MCF 10A (cell line): ENCODE measurements at places on chromosomes 7 and 10. TPM values are rescaled to one million over a fixed set of nuclear protein-coding genes. Genes with fewer than 3 reads are reported as not detected.
A peak's percentile ranks its signal among the peaks of the same experiment; 100 is the strongest.

DNA sequence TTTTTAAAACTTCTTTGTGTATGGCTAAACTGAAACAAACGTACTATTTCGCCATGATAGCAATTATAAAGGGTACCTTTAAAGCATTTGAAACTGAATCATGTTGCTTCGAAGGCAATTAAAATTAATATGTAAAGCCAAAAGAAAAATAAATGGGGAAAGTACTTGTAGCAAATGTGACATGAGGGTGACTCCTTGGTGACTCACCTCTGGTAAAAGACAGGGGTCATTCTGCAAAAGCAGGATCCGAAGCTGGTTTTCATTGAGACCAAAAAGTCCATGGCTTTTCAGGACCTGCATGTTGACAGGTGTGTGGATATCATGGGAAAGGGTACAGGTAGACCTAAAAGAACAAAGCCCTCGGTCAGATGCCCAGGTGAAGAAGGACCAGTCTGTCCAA, 1.5 kb downstream of the ZC3HAV1L start:
- H3K4me3 ChIP-seq, result peak overlapping the region; percentile 73
- peaks cover 21% of the 10 kb centered on the region for H3K4me1 ChIP-seq
- H3K27ac ChIP-seq, result no peak overlapping the region

DNA sequence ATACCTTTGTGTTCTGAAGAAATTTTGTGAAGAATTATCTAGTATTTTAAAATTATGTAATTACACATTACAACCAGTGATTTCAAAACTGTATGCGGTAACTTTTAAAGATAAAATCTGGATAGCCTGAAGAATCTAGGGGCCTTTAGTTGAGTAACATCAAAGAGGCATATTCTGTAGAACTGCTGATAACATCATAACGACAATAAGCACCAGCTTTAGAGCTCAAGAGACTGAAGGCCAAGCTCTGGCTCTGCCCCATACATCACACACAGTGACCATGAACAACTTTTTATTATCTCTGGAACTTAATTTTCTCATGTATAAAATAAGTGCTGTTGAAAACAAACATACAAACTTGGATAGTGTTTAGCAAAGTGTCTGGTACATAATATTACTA, 121.1 kb upstream of the RHOBTB1 start:
- no peaks in the 10 kb centered on the region for H3K4me1 ChIP-seq
- H3K27ac ChIP-seq, result no peak overlapping the region
- DNase-seq, result no peak

DNA sequence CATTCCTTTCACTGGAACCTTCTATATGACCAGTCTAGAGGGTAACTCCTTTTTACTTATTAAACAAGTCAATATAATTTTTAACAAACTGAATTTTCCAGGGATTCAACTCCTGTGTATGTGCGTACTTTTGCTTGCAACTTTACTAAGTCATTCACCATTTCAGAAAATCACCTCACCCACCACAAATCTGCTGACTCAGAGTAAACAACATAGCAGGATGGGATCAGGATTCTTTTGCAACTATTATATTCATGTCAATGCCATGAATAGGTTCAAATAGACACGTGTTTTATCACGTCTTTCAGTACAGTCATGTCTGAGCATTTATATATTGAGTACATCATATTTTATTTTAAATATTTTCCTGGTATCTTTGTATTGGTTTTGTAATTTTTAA, 14.5 kb downstream of the CTTNBP2 start:
- H3K36me3 ChIP-seq, result no peaks in the 10 kb centered on the region
- H3K27ac ChIP-seq, result no peak overlapping the region
- DNase-seq, result no peak
- H3K4me3 ChIP-seq, result no peak overlapping the region

GRCh38 chr10:5449823-5450222, 37.5 kb downstream of the NET1 start:
- DNase-seq, result peak; percentile 57
- peak overlapping the region; percentile 89 for H3K27ac ChIP-seq
- no peaks in the 10 kb centered on the region for H3K27me3 ChIP-seq

GRCh38 chr7:102196028-102196427, 90.6 kb upstream of the SH2B2 start:
- no peak for DNase-seq
- H3K36me3 ChIP-seq, result peaks cover 49% of the 10 kb centered on the region
- no peaks in the 10 kb centered on the region for H3K27me3 ChIP-seq
- H3K4me1 ChIP-seq, result no peaks in the 10 kb centered on the region
- no peak overlapping the region for H3K4me3 ChIP-seq
- no peak overlapping the region for H3K27ac ChIP-seq

GRCh38 chr10:93993782-93994437, at the start of gene PLCE1:
TSS of gene PLCE1 (plus strand) at chr10:93993931. CDS start at chr10:94031047, 37,116 bp downstream.
- DNase-seq, result no peak
- peaks cover 10% of the 10 kb centered on the region for H3K27me3 ChIP-seq
- peaks cover 26% of the 10 kb centered on the region for H3K4me1 ChIP-seq
- no peaks in the 10 kb centered on the region for H3K36me3 ChIP-seq

DNA sequence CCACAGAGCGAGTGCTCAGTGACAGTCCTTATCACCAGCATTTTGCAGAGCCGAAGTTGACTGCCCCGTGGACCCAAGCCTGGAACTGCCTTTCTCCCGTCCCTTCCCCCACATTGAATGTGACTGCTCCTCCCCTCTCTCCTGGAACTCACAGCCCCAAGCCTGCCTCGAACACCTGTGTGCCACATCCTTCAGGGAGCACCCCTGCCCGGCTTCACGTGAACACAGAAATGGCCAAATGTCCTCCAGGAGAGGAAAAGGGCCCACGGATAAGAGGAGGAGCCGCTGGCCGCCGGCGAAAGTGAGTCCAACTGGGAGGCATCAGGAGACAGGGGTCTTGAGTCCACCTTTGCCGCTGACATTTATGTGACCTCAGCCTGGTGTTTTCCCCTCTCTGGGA, 16.2 kb downstream of the STX1A start:
- no peak overlapping the region for H3K4me3 ChIP-seq
- no peaks in the 10 kb centered on the region for H3K27me3 ChIP-seq
- peak overlapping the region; percentile 23 for H3K27ac ChIP-seq
- H3K36me3 ChIP-seq, result peaks cover 51% of the 10 kb centered on the region
- DNase-seq, result no peak

DNA sequence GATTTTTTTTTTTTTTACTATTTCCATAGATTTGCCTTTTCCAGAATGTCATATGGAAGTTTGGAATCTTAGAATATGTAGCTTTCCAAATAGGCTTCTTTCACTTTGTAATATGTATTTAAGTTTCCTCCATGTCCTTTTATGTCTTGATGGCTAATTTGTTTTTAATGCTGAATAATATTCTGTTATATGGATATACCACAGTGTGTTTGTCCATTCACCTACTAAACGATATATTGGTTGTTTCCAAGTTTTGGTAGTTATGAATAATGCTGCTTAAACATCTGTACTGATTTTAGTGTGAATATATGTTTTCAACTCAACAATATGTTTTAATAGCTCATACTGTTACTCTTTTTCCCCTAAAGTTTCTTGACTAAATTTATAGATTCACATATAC, 669.8 kb upstream of the PCDH15 start:
- no peaks in the 10 kb centered on the region for H3K4me1 ChIP-seq
- no peaks in the 10 kb centered on the region for H3K36me3 ChIP-seq
- peaks cover 43% of the 10 kb centered on the region for H3K27me3 ChIP-seq
- no peak for DNase-seq

- H3K27ac ChIP-seq, result peak overlapping the region; percentile 59
- H3K4me3 ChIP-seq, result peak overlapping the region; percentile 75
- H3K4me1 ChIP-seq, result peaks cover 17% of the 10 kb centered on the region
- no peaks in the 10 kb centered on the region for H3K27me3 ChIP-seq
- peaks cover 16% of the 10 kb centered on the region for H3K36me3 ChIP-seq
Observed at GRCh38 chr7:1028775-1029636, 15.3 kb upstream of the GPR146 start.

DNA sequence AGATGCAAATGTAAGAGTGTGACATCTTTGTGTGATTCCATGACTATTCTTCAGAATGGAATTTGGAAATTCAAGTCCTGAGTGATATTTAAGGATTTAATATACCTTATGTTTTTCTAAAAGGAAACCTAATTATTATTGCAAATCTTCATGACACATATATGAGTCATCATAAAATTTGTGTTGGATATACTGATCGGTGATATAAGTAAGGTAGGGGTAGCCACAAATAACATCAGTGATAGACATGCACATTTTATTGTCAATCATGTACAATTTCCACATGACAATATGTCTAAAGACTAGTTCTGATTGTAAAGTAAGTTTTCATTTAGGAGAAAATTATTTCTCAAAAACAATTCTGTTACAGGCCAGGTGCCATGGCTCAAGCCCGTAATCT, 59.7 kb upstream of the AGMO start:
- no peaks in the 10 kb centered on the region for H3K4me1 ChIP-seq
- no peaks in the 10 kb centered on the region for H3K36me3 ChIP-seq
- DNase-seq, result no peak
- H3K27ac ChIP-seq, result no peak overlapping the region

DNA sequence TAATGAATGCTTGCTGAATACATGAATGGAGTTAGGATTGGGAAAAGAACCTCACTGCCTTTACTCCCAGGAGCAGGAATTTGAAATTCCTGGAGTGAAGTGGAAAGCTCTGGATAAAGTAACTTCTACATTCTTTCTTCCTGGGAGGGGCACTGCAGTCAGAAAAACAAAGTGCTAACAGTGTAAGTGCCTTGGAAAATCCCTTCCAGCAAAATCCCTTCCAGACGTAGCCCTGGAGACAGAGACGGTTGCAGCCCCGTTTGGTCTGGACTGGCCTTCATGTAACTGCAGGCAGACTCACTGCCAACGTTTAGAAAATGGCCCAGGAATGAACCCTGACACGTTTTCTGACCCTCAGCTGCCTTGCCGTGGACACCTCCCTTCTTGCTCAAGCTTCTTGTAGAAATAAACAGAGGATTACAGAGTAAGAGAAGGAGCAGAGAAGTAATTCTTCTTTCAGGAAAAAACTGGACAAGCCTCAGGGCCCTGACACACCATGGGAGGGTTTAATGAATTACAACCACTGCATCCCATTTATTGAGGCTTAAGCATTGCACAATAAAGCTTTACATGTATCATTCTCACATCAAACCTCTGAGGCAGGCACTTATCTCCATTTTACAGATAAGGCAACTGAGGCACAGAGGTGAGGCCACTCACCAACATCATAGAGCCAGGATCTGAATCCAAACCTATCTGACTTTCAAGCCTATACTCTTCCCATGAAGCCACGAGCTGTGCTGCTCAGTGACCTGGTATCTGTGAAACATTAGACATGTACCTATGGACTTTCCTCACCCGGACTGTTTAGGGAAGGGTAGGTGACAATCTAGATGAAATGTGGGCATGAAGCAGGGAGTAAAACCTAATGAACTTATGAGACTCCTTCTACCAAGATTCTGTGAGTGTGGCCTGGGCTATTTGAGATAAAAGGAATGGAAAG, 7.8 kb downstream of the ITPRIP start:
- H3K4me3 ChIP-seq, result no peak overlapping the region
- H3K36me3 ChIP-seq, result peaks cover 13% of the 10 kb centered on the region
- peak overlapping the region; percentile 95 for H3K27ac ChIP-seq

DNA sequence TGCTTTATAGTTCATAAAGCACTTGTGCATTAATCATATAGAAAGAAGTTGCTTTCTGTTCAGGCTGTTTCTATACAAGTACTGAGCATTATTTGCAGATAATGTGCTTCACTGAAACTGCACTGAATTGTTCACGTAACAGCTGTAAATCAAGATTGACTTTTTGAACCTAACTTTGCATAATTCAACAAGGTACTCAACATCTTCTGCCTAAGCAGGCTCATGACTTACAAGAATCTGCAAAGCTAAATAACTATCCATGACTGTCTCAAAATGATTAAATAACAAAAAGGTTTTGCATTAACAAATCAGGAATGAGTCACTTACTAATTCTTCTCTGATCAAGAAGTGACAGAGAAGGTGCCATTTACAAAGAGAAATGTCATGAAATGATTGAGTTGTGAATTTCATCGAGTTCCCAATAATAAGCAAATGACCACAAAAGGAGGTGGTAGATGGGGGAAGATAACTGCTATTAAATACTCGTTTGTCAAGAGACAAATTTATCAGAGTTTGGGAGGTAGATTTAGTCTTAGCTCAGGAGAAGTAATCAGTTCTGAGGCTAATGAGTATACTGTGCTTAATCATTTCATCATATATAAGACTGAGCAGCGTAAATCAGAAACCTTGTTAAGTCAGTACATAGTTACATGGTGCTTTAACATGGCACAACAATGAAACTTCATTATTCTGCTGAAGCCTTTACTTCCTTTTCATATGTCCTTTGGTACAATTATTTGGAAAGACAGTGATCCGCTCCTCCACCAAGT, 161.3 kb upstream of the LRRN3 start:
- H3K4me1 ChIP-seq, result no peaks in the 10 kb centered on the region
- H3K27ac ChIP-seq, result no peak overlapping the region
- H3K4me3 ChIP-seq, result no peak overlapping the region
- no peak for DNase-seq
- H3K27me3 ChIP-seq, result no peaks in the 10 kb centered on the region

DNA sequence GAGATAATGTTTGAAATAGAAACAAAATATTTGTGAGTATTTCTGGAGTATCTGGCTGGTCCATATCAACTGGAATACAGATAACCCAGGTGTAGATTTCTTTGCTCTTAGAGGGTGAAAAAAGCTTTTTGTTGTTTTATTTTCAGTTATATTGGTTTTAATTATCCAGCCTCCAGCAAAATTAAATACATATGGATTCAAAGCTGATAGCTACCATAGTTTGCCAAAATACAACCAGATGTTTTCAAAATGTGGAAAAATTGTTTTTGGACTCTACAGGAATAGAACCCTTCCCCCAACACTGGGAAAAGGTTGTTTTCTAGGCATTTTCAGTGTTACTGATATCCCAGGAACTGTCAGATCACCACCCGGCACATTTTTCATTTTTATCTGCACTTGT, 30.1 kb downstream of the LRRC17 start:
- no peak overlapping the region for H3K4me3 ChIP-seq
- no peaks in the 10 kb centered on the region for H3K4me1 ChIP-seq
- no peak for DNase-seq
- H3K36me3 ChIP-seq, result no peaks in the 10 kb centered on the region
- no peak overlapping the region for H3K27ac ChIP-seq

GRCh38 chr10:18685555-18685954, 26.3 kb downstream of the ARL5B start:
- H3K4me1 ChIP-seq, result peaks cover 34% of the 10 kb centered on the region
- no peak for DNase-seq
- H3K27ac ChIP-seq, result no peak overlapping the region

Gene LIPM
- not detected in 2 replicates for total RNA-seq

Gene CYP3A4
- total RNA-seq, result not detected in 2 replicates

Gene GFRA1
- not detected in 2 replicates for total RNA-seq

Gene ABCC2
- 6.3 and 7.4 TPM in 2 replicates for total RNA-seq

Gene PLA2G12B
- not detected in 2 replicates for total RNA-seq

Gene MYH16
- 0.33 TPM in 1 of 2 replicates, not detected in the other for total RNA-seq

Gene TCAF2
- total RNA-seq, result 0.49 and 0.70 TPM in 2 replicates

Gene IL6
- 13.8 and 22.0 TPM in 2 replicates for total RNA-seq

Gene LRIT2
- not detected in 2 replicates for total RNA-seq
